ENCODE measurements at places on chromosomes 7 and 10.

GRCh38 chr10:126186766-126187165 is 201.5 kb downstream of the ADAM12 start:
- DNase-seq = peak; percentile 52

DNA sequence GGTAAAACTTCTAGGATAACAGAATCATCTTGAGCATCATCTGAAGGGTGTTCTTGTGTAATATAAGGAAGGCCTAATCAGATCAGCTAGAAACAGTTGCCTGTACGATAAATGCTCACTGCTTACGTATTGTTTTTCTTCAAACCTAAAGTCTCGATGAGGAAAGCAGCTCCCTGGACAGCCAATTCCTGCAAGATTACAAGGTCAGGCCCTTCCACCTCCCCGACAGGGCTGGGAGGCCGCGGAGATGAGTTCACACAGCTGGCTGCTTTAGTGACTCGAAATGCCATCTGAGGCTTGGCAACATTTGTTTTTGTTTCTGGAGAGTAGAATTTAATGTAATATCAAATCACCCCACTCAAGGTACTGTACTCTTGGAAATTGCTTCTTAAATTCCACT is 95.1 kb upstream of the PFKP start:
- no peak for DNase-seq

GRCh38 chr10:48947690-48948469 is 8.2 kb upstream of the LRRC18 start:
- no peak for DNase-seq

DNA sequence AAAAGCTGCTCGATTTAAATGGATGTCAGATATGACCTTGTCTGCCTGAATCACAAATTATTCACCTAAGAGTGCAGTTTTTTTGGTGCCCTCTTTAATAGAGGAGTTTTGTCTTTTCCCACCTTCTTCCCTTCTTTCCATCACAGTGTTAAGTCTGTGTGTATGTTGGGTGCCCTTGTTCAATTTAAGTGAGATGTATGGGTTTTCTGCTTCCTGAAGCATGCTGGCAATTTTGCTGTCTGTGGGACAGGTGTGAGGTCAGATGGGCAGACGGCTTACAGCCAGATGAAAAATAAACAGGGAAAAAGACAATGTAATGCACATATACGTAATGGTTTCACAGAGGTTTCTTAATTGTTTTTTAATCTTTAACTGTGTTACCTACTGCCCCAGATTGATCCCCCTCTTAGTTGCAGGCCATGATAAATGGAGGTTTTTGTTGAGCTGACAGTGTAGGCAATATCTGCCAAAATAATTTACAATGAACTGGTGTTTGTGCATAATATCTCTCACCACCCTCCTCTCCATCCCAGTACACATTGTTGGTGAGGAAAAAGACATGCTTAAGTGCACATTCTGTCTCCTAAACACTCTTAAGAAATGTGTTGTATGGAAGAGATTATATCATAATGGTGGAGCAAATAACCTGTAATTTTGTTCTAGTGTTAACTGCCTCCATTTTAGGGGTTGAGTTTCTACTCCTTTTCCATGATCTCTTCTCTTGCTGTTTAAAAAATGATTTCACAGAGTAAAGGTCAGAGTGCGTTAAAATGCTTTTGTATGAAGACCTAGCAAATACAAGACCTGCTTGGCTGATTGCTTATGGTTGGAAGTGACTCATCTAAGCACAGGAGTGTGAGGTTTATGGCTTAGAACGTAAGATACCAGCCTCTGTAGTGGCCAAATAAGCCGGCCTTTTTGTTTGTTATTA is 123.9 kb downstream of the LRRC4 start:
- no peak for DNase-seq

DNA sequence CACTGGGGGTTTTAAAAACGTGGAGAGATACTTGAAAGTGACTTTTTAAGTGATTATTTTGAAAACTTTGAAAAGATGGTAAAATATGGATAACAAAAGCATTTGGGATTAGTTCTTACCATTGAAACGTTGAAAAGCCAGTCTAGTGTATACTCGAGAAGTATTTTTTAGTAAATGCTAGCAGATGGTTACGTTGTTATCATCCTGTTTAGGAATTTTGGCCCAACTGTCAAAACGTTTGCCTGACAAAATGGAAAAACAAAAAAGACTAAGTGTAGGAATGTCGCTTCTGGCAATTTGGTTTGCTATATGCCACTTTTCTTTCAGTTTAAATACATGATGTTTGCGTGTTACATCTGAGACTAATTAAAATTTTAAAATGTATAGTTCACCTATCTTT is 1.2 kb downstream of the RBM33 start:
- no peak for DNase-seq

GRCh38 chr10:77620731-77621130 is 16.9 kb downstream of the KCNMA1 start:
- no peak for DNase-seq

GRCh38 chr7:107582875-107583274 is 2.8 kb downstream of the BCAP29 start:
- no peak for DNase-seq

- DNase-seq = peak; percentile 21
These were observed 232.2 kb downstream of the DNAJB6 start for GRCh38 chr7:157568770-157569584.

- no peak for DNase-seq
These were observed 122.7 kb downstream of the ARID5B start for GRCh38 chr10:62024026-62024701.

- no peak for DNase-seq
These were observed 25.3 kb downstream of the TARP start for GRCh38 chr7:38248069-38248567.

DNA sequence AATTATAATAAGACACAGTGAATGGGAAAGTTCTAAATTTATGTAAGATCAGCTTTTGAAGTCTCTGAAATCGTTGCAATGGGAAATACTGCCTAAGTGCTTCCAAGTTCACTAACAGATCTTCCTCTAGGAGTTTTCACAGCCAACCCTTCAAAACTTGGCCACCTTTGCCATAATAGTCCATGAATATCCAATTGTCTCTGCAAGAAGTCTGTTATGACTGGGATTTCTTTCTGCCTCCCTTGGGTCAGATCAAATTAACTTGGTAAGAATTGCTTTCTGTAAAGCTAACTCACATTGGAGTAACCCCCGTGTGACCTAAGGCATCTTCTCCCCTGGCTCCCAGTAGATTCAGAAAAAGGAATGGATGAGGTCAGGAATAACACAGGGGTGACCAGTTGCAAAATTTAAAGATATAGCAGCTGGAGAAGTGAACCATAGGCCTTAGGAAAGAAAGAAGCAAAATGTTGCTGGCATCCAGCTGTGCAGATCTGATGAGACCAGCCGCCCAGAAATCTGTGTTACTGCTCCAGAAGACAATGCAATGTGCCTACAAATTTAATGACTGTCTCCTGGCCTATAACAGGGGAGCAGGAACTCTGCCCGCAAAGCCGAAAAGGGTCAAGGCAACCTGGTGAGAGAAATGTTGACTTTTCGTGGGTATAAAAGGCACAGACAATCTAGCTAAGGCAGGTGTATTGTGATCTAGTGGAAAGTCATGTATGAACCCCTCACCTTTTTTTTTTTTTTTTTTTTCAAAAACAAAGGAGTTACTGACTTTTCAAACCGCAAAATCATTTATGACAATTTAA is 7.5 kb upstream of the OPTN start:
- peak; percentile 52 for DNase-seq

GRCh38 chr10:44397476-44398225 is 12.8 kb upstream of the CXCL12 start:
- no peak for DNase-seq

- peak; percentile 40 for DNase-seq
These were observed 881 bp downstream of the C10orf67 start for GRCh38 chr10:23343591-23344240.
